ENCODE measurements at places on chromosomes 4 and X. TPM values are rescaled to one million over a fixed set of nuclear protein-coding genes. Genes with fewer than 3 reads are reported as not detected.

- DNase-seq, result no peak
- no peak overlapping the region for H3K27ac ChIP-seq
- no peak overlapping the region for H3K4me3 ChIP-seq
Measured at GRCh38 chr4:7625071-7625470, 190.3 kb upstream of the PSAPL1 start.

DNA sequence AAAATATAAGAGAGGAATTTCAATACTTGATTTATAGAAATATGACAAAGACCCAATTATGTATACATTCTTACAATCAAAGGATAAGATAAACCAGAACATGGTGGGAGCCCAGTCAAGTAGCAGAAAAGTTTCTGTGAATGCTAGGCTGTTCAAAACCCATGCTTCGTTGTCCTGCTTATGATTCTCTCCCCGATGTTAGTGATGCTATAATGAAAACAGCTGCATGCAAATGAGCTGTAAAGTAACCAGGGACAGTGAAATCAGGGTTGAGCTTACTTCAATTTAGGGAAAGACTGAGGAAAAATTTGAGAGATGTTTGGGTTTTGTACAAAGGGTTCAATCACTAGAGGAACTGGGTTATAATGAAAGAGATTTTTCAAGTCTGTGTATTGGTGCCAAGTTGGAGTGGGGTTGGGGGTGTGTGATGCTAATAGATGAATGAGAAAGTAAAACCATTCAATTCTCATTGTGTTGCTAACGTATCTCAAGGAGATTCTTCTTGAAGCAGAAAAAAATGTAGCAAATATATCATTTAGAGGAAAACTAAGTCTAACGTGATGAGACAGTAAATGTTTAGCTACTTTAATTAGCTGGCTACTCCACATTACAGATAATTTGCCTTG lies 59.3 kb upstream of the PPP1R2C start:
- no peak overlapping the region for H3K27ac ChIP-seq
- H3K27me3 ChIP-seq, result no peaks in the 10 kb centered on the region
- no peaks in the 10 kb centered on the region for H3K36me3 ChIP-seq
- no peak overlapping the region for H3K4me3 ChIP-seq
- no peak for DNase-seq
- H3K4me1 ChIP-seq, result no peaks in the 10 kb centered on the region

GRCh38 chrX:118221733-118222132 lies 105.1 kb upstream of the KLHL13 start:
- H3K27ac ChIP-seq, result no peak overlapping the region
- H3K4me3 ChIP-seq, result no peak overlapping the region
- H3K36me3 ChIP-seq, result no peaks in the 10 kb centered on the region
- no peak for DNase-seq

DNA sequence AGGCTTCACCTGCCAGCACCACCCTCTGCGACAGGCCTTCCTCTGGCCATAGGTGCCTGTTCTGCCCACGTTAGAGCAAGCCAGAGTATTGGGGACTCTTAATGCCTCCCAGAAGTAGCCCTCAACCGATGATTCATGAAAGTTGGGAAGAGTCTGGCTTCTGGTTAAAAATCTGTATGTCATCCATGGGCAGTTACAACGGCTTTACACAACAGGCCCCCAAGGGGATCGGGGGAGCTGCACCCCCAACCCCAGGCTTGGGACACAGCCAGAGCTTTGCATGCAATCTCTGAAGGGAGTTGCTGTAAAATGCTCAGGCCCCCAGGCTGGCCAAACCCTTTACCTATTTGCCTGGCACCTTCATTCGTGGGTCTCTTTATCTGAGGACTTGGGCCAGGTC lies 5.4 kb upstream of the CYTL1 start:
- no peaks in the 10 kb centered on the region for H3K4me1 ChIP-seq
- no peak overlapping the region for H3K4me3 ChIP-seq
- no peak for DNase-seq
- H3K27me3 ChIP-seq, result peaks cover 4% of the 10 kb centered on the region
- no peaks in the 10 kb centered on the region for H3K36me3 ChIP-seq

DNA sequence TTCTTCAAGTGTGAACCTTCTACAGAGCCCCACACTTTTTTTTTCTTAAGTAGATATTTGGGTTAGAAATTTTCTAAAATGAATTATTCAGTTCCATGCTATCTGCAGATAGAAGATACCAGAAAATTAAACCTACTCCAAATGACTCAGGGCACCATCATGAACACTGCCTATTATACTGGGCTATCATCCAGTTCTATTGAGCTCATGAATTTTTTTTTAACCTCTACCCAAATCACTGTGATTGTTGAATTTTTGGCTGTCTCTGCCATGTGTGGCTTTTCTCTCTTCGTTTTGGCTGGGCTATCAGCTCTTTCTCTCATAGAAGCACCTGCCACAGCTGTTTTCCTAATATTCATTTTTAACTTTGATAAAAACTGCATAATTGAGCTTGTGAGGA lies 31.0 kb upstream of the SLC34A2 start:
- H3K36me3 ChIP-seq, result no peaks in the 10 kb centered on the region
- no peak overlapping the region for H3K4me3 ChIP-seq
- no peak overlapping the region for H3K27ac ChIP-seq
- H3K27me3 ChIP-seq, result no peaks in the 10 kb centered on the region

GRCh38 chr4:8002525-8003309 lies 63.1 kb upstream of the AFAP1 start:
- H3K4me1 ChIP-seq, result no peaks in the 10 kb centered on the region
- no peak for DNase-seq
- no peak overlapping the region for H3K27ac ChIP-seq
- H3K4me3 ChIP-seq, result no peak overlapping the region

Gene C4orf36
- 6.6 TPM for total RNA-seq

Gene DTHD1
- 0.29 TPM for total RNA-seq

Gene KLHL4
- 1.2 TPM for total RNA-seq

Gene SPACA5
- total RNA-seq, result not detected

Gene SOX3
- not detected for total RNA-seq

Gene PCDH19
- total RNA-seq, result 1.8 TPM
